Stimulated activated CD8-positive, alpha-beta memory T cell treated with anti-CD3 and anti-CD28 coated beads, Interleukin-2, amount 100 ng/mL, for 1 hour (primary cell): ENCODE measurements at places on chromosomes 1 and 21.

DNA sequence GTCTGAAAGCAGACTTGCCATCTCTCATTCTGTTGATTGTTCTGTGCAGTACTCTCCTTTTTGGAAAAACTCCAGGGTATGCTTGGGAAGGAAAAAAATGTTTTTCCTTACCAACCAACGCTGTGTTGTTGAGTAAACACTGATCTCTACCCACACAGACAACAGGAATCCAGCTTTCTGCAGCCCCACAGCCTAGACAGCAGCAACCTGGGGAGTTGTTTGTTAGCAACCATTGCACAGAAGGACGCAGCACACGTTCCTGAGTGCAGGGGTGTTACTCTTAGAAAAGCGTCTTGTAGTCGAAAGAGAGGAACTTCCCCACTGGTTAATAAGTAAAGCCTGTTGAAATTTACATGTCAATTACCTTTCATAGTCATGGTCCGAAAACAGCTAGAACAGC is 56.6 kb downstream of the SMYD2 start:
- no peak for DNase-seq

DNA sequence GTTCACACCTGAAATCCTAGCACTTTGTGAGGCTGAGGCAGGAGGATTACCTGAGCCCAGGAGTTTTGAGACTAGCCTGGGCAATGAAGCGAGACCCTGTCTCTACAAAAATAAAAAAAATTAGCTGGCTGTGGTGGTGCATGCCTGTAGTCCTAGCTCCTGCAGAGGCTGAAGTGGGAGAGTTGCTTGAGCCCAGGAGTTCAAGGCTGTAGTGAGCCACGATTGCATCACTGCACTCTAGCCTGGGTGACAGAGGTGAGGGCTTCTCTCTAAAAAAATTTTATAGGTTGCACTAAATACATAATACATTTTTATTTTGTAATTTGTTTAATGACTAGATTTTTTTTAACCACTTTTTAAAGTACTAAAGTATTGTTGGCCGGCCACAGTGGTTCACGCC is 6.1 kb downstream of the PARK7 start:
- DNase-seq, result no peak

GRCh38 chr1:178382372-178382771 is 114.4 kb downstream of the CLEC20A start:
- no peak for DNase-seq

DNA sequence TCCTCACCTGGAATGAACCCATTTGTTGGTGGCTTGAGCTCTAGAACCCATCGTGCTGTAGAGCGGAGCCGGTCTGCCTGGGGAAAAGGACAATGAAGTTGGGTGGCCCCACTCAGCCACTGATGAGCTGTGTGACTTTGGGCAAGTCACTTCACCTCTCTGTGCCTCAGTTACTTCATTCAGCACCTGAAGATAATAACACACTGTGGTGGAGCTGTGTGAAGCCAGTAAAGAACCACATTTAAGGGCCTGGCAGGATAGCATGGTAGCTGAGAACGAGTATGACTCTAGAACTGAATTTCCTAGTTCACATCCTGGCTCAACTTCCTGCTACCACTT is 37.1 kb downstream of the EPHB2 start:
- no peak for DNase-seq

- no peak for DNase-seq
Measured at GRCh38 chr1:166032572-166033371, 134.0 kb downstream of the FAM78B start.

GRCh38 chr1:24702511-24703293 is 42.5 kb upstream of the CLIC4 start:
- no peak for DNase-seq

GRCh38 chr1:171596705-171597104 is 25.3 kb upstream of the MYOCOS start:
- DNase-seq, result no peak

DNA sequence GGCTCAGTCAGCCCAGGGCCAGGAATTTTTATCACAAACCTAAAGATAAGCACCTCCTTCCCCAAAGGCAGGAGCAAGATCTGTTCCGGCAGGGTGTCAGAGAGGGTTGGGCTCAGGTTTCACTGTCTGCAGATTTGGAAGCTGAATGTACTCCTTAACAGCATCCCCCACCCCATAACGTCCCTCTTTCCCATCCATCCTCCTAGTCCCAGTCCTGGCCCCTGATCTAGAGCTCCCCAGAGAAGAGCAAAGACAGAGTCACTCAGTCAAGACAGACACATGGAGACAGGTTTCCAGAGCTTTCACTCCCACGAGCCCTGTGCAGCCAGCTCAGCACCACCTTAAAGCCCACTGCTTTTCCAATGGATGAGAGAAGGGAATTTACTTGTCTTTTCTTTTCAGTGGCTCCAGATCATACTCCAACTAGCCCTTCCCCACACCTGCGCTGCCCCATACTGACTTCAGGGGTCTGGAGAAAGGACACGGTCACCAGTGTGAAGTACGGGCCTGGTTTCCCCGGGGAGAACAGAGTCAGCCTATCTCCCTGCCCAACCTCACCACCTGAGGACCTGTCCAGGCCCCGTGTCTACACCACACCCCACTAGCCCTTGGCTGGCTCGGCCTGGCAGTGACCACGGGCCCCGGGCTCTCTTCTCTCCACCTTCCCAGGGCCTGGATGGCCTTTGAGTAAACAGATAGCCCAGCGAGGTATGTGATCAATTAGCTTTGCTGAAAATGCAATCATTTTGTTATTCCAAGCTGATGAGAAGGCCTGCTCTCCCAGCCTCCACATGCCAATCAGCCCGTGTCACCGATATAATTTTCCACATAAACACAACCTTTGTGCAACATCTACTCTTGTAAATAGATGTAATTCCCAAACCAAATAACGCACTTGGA is 249.1 kb downstream of the FOXD2 start:
- DNase-seq, result no peak

DNA sequence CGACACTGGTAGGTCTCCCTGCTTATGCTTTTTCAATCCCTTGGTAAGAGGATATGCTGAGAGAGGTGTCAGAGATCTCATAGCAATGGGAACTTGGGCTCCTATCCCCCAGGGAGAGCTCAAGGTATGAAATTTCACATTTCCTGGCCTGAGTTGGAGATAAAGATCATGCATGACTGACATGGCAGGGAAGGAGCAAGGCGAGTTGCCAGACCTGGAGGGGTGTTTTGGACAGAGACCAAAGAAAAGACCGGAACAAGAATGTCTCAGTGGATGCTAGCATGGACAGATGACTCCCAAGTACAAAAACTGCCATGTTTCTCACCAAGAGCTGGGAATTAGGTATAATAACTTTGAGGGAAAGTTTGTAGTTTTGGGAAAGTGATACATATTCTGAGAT is 334.1 kb upstream of the B3GALT2 start:
- no peak for DNase-seq

GRCh38 chr1:169550294-169550693 is 36.0 kb downstream of the F5 start:
- DNase-seq, result no peak

GRCh38 chr1:22806584-22806983 is 95.9 kb downstream of the EPHB2 start:
- DNase-seq, result no peak

DNA sequence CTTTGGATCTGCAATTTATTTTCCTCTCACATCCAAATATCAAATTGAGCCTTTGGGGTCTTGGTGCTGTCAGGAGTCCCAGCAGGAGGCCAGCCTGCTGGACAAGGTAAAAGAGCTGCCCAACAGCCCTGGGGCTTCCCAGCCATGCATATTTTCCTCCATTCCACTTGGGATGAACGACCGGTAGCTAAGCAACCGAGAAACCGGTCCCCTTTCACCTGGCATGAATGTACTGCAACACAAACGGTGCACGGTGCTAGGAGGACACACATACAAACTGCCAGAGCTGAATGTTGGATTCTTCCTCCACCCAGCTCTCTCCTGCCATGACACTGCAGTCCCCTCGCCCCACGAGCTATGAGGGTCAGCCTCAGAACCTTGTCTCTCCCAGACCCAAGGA is 42.7 kb downstream of the BCAR3 start:
- no peak for DNase-seq

DNA sequence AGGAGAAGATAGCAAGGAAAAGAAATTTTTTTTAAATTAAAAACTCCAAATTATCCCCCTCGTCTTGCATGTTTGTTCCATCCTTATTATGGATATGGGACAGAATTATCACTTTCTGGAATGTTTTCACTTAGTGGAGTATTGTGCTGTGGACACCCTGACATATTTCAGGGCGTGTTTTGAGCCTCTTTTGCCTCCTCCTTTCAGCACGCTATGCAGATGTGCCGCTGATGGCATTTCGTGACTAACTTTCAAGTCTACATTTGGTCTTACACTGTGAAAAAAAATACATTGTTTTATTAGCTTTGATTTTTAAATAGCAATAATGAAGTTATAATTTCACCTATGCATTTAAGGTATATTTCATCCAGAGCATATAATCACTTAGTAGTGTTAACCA is 738.7 kb downstream of the LTN1 start:
- DNase-seq, result no peak

- no peak for DNase-seq
Measured at GRCh38 chr1:227885648-227886502, 61.9 kb downstream of the WNT9A start.

- DNase-seq, result no peak
Measured at GRCh38 chr1:239558991-239559390, 172.6 kb downstream of the CHRM3 start.

DNA sequence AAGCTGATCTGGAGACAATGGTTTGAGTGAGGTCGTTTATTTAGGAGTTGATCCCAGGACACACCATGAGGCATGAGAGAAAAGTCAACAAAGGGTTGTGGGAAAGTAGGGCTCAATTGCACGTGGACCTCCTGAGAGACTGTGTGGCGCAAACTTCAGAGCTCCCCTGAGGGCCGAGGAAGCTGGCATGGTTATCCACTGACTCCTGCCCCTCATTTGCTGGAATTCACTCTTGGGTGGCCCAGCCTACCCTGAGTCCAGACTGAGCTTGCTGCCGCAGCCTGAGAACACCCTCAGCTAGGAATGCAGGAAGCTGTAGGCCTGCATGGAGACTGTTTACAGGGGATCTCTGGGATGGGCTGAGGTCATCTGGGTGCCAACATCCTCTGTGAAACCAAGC is 301.0 kb downstream of the RWDD3 start:
- no peak for DNase-seq

DNA sequence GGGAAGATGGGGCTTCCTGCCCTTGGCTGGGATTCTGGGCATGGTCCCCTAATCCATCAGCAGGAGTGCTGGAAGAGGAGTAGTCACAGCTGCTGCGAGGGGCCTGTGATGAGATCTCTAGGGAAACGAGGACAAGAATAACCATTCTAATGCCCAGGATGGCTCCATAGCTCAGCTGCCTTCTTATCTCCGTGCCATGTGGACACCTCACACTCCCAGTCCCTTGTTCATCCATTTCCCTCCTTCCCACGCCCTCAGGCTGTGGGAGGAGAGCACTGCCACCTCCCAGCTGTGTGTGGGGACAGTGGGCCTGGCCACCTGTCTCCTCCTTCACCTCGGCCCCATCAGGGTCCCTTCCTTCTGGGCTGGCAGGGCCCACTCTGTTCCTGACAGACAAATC is 16.1 kb upstream of the ETV3 start:
- DNase-seq, result no peak

GRCh38 chr1:204335085-204335484 is 24.6 kb downstream of the PLEKHA6 start:
- no peak for DNase-seq

DNA sequence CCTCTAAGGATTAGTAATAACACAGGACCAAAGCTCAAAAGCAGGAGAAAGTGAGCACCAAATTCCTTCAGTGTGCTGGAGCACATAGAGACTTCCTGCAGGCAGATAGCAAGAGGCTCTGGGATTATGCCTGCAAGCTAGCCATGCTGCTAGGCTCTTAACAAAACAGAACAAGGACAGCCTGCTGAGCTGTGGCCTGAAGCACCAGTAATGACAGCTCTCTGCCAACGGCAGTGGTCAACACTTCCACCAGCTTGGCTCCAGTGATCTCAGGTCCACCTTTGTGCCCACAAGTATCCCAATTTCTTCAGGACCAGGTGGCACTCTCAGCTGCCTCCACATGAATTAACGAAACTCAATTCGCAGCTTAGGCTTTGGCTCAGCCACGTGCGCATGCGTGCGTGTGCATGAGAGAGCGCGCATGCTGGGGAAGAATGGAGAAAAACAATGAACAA is 64.2 kb downstream of the SLC45A1 start:
- DNase-seq, result no peak
